ENCODE measurements at places on chromosomes 4 and X.

GRCh38 chrX:112235547-112235946 is 153.0 kb upstream of the TRPC5 start:
- DNase-seq = no peak

GRCh38 chrX:69089203-69089602 is 76.0 kb downstream of the PJA1 start:
- no peak for DNase-seq

DNA sequence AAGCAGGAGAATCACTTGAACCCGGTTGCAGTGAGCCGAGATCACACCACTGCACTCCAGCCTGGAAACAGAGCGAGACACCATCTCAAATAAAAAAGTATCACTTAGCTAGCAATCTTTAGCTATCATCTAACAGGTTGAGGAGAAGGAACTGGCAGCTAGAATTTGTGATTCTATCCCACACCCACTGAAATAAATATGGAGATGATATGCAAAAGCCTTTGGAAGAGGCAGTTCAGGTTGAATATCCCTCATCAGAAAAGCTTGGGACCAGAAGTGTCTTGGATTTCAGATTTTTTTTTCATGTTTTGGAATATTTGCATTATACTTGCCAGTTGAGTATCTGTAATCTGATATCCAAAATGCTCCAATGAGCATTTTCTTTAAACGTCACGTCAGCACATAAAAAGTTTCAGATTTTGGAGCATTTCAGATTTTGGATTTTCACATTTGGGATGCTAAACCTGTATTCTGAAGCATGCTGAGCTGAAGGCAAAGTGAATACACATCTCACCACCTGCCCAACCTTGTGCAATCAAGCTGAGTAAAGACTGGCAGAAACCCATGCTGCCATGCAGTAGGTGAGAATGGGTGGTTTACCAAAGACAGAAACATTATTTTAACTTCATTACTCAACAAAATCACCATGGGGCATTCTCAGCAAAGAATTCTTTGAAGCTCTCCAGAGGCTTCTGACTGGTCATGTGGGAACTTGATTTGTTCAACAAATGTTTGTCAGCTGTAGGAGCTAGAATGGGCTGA is 159.3 kb downstream of the SH3KBP1 start:
- no peak for DNase-seq

- DNase-seq = no peak
Observed at GRCh38 chr4:180098586-180098985, 2144.6 kb upstream of the TENM3 start.

DNA sequence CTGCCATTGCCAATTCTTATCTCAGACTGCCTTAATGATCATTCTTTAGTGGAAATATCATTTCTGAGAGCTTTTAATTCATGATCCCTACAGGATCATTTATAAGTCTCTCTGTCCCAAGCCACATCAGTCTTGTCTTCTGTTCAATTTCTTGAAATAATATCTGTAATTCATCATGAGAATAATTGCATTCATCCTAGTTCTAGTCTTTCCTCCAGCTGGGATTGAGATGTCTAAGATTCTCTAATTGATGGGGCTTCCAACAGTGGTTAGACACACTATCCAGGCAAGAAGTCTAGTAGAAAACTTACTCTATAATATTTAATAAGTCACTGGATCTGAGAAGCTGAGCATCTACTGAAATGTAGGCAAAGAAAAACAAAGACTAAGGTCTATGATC is 854.7 kb upstream of the ADGRL3 start:
- no peak for DNase-seq

DNA sequence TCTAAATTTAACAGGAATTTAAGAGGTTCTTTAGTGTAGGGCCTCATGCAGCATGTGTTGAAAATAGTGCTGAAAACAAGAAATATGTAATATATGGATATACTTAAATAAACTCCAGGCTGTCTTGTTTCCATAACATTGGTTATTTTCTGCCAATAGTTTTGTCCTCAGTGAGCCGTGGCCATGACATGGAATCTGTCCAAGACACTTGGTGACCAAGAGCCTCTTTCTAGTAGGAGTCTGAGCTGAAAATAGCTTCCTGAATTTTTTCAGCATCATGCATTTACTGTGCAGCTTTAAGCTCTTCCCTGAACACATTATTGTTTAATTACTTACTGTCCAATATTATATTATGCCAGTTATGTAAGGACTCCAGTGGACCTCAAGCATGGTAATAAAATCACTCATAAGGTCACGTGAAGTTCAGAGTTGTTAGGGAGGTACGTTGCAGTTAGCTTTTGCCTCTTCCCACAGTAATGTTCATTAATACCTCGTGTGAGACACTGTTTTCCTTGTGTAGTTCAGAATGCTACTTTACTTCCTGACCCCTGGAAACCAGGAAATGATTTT is 488.2 kb downstream of the GRID2 start:
- no peak for DNase-seq

DNA sequence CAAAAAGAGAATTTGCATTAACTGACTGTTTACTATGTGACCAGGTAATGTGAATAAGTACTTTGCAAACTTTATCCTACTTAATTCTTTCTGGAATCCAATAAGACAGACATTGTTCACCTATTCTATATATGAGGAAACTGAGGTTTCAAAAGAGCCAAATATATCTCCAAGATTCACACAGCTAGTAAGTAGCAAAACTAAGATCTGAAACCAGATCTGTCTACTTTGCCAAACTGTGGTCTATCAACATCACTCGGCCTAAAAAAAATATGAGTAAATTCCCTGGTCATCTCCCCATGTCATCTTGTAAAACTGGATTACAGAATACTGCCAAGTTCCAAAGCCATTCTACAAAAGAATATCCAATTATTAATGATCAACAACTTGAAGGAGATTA is 52.8 kb downstream of the ANAPC10 start:
- DNase-seq = no peak

GRCh38 chr4:102640669-102641068 is 120.1 kb downstream of the MANBA start:
- DNase-seq = no peak

- DNase-seq = no peak
Observed at GRCh38 chrX:21749924-21750323, 8.0 kb downstream of the SMPX start.

DNA sequence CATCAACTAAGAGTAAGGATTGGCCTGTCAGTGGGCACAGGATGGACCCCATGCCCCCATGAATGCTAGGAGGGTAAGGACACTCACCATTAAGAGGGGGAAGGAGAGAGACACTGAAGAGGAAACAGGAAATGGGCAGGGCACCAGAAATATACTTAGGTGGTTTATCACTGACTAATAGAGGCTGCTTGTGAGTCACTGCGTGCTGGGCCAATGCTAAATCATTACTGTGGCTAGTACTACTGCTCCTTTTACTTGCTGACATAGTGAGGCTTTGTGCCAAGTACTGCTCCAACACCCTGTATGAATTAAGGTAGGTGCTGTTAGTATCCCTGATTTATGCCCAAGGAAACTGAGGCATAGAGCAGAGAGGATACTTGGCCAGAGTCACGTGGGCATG is 130.4 kb upstream of the FRMPD4 start:
- DNase-seq = no peak

DNA sequence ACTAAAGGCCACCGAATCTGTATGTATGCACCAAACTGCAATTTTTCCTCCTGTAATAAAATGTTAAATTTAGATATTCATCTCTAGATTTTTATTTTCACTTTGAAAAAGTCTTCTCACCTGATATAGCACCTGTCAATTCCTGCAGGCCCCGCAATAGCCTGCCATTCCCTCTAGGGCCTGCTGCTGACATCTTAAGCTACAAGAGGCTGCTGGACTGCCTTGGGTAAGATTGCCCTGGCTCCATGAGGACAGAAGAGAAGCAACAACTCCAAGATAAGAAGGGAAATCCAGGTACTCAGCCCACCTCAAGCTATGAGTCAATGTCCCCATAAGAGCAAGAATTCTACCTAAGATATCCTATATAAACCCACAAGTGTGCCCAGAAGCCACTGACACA is 230.2 kb upstream of the AGTR2 start:
- no peak for DNase-seq

GRCh38 chr4:145340071-145340675 is 141.5 kb upstream of the SMAD1 start:
- DNase-seq = no peak

GRCh38 chr4:125303058-125303457 is 11.7 kb upstream of the FAT4 start:
- no peak for DNase-seq

DNA sequence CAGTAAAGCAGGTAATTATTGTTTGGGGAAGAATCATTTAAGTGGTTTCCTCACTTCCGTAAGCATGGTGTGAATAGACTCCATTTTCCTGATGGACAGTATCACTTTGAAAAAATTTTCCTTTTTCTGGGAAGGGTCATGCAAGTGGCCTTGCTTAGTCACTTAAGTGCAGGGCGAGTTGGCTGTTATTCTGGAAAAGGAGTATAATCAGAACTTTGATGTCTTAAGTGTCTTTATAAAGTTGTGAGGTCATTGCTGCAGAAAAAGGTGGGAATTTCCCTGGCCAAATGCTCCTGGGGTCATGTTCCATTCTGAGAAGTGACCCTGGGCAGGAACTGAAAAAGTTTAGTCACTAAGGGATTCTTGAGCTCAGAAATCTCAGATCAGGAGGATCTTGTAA is 146.1 kb upstream of the OTUD4 start:
- DNase-seq = no peak
